Midbrain (tissue), 1 donor: ENCODE measurements at places on chromosomes 12 and 14.

- DNase-seq, result no peak
Measured at GRCh38 chr14:105659935-105660527, 133.6 kb downstream of the TMEM121 start.

GRCh38 chr14:104563742-104564615 is 15.6 kb upstream of the C14orf180 start:
- peak; percentile 37 for DNase-seq

DNA sequence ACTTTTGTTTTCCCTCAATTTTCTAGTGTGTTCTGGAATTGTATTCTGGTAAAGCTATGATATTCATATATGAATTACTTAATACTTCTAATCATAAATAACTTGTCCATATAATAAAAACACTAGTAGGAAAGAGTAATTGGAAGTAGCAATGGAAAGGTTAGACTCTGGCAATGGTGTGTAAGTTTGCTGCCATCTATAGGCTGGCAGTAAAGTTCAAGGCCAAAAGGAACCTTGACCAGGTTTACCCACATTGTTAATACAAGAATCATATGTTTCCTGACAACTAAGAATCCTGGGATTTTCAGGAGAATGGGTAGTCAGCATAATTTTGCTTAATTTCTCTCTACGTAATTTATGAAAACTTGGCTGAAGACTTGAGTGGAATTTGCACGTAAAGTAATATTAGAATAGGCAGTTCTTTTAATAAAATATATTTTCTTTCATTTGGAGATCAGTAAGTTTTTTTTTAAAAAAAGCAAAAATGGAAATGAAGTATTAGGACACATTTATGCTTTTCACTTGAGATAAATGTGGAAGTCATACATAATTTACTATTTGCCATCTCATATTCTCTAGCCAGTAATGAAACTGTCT is 926.7 kb downstream of the GALC start:
- no peak for DNase-seq

- DNase-seq, result no peak
Measured at GRCh38 chr12:15717940-15718567, 71.1 kb downstream of the EPS8 start.

DNA sequence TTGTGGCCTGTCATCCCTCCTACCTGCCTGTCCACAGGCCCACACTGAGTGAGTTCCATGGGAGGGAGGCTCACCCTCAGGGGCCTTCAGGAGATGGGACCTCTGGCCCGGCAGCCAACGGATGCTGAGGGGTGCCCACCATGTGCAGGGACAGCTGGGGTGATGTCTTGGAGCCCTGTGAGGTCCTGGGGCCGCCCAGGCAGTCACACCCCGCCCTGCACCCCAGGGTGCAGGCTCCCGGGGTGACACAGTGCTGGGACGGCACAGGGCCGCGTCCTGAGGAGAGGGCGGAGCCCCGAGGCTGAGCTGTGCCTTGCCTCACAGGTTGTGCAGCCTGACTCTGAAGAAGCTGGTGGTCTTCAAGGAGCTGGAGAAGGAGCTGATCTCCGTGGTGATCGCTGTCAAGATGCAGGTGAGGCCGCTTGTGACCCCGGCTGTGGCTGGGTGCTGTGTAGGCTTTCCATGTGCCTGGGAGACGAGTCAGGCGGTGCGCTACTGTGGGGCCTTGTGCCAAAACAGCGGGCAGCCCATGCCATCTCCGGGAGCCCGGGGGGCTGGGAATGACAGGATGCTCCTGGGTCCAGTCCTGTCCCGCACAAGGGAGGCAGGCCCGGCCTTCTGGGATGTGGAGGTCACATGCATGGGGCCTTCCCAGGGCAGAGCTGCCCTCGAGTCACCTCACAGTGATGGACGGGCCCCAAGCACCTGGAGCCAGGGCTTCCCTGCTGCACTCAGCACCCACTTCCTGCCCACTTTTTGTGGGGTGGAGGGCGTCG is 33.8 kb downstream of the PACS2 start:
- DNase-seq, result no peak

GRCh38 chr14:92401561-92401960 is 78.6 kb downstream of the SLC24A4 start:
- no peak for DNase-seq

- DNase-seq, result no peak
Measured at GRCh38 chr14:24381363-24382063, 13.5 kb downstream of the NFATC4 start.

- DNase-seq, result no peak
Measured at GRCh38 chr12:99157946-99158345, 489.6 kb upstream of the GARIN6 start.

DNA sequence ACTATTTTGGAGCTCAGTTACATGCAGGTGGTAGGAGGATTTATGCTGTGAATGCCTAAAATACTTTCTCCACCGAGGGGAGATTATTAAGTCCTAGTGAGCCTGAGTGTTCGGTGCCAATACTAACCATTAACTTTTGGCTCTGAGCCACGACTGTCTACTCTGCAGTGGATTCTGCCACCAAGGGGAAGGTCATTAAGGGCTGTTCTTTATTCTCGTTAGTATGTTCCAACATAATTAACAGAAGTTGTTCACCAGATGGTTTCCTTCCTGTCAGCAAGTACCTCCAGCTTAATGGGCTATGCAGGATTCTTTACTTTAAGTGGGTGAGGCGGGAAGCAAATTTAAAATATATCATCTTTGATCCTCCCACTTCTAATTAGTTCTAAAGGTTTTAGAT is 326.3 kb downstream of the BMP4 start:
- no peak for DNase-seq
